Activated CD8-positive, alpha-beta T cell treated with anti-CD3 and anti-CD28 coated beads for 36 hours (primary cell): ENCODE measurements at places on chromosomes 5 and 9. TPM values are rescaled to one million over a fixed set of nuclear protein-coding genes. Genes with fewer than 3 reads are reported as not detected.
A peak's percentile ranks its signal among the peaks of the same experiment; 100 is the strongest.

The LPAR1 gene
- not detected for total RNA-seq

GRCh38 chr9:14303521-14303920 lies 10.4 kb downstream of the NFIB start:
- no peak for DNase-seq
- H3K27me3 ChIP-seq: peaks cover 33% of the 10 kb centered on the region
- no peaks in the 10 kb centered on the region for H3K36me3 ChIP-seq
- H3K27ac ChIP-seq: no peak overlapping the region
- H3K4me3 ChIP-seq: no peak overlapping the region
- no peaks in the 10 kb centered on the region for H3K4me1 ChIP-seq

DNA sequence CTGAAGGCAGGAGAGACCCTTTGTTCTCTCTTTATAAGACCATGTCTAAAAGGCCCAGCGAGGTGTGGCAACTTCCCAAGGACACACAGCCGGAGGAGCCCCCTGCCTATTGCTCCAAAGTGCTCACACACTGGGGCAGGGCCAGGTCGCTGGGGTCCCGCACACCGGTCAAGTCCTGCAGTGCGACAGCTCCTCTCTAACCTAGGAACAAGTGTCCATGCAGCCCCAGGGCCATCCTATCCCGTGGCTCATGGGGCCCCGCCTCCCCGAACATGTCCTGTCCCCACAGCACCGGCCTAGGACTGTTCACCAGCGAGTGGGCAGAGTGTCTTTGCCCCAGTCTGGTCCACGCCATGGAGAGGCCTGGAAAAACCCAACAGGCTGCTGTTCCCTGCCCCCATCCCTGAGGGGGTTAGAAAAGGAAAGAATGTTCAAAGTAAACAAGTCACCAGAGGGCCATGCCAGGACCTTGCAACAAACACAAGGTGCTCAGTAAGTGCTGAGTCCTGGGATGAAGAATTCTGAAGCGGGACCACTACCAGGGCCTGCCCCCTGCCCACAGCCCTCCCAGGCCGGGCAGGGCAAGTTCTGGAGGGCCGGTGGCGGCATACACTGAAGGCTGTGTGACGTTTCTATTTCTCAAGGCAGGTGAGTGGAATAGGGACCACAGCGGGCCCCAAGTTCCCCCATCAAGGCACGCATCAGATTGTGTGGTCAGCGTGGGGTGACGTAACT lies 938 bp downstream of the NINJ1 start:
- H3K4me3 ChIP-seq: peak overlapping the region; percentile 91
- H3K27me3 ChIP-seq: no peaks in the 10 kb centered on the region
- peaks cover 62% of the 10 kb centered on the region for H3K4me1 ChIP-seq
- peaks cover 27% of the 10 kb centered on the region for H3K36me3 ChIP-seq
- H3K27ac ChIP-seq: peak overlapping the region; percentile 91
- DNase-seq: peak; percentile 86

- no peaks in the 10 kb centered on the region for H3K36me3 ChIP-seq
- H3K4me1 ChIP-seq: no peaks in the 10 kb centered on the region
- no peak overlapping the region for H3K27ac ChIP-seq
- peaks cover 29% of the 10 kb centered on the region for H3K27me3 ChIP-seq
- DNase-seq: peak; percentile 62
Measured at GRCh38 chr5:112492291-112492690, 73.2 kb upstream of the EPB41L4A start.

The LECT2 gene
- total RNA-seq: not detected

GRCh38 chr9:132864691-132865090 lies 13.4 kb downstream of the AK8 start:
- no peak overlapping the region for H3K27ac ChIP-seq
- H3K4me1 ChIP-seq: peaks cover 16% of the 10 kb centered on the region
- no peaks in the 10 kb centered on the region for H3K27me3 ChIP-seq
- no peaks in the 10 kb centered on the region for H3K36me3 ChIP-seq
- DNase-seq: no peak
- H3K4me3 ChIP-seq: no peak overlapping the region

DNA sequence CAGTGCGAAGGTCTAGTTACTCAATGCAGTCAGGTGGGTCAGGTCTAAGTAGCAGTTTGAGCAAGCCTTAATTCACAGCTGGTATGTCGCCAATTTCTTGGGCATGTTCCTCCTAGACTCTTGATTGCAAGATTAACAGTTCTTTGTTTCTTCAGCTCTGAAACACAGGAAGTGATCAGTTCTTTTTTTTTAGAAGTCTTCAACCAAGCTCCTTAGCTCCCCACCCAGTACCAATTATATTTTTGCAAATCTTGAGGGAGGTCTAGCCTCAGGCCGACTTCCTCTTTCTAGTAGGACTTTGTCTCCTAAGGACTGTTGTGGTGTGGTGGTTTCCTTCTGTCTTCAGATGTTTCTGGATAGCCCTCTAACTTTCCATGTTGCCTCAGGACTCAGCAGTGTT lies 2054.2 kb downstream of the MAT2B start:
- H3K4me3 ChIP-seq: no peak overlapping the region
- no peaks in the 10 kb centered on the region for H3K36me3 ChIP-seq
- no peak overlapping the region for H3K27ac ChIP-seq
- no peak for DNase-seq

DNA sequence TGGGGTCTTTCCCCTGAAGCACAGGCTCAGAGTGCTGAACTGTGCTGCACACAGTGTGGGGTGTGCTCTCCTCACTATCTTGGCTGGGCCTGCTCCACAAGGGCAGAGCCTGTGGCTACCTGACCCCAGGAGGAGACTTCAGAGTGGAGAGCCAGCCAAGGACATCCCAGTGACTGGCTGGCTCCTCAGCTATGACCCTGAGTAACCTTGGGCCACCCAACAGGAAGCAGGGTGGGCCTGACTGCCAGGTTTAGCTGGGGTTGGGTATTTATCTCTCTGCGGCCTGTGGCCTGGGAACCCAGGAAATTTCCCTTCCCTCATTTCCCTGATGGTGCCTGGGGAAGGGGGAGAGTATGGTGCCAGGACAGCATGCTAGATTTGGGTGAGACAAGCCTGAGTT lies 2.1 kb upstream of the EEIG1 start:
- peaks cover 32% of the 10 kb centered on the region for H3K4me1 ChIP-seq
- no peaks in the 10 kb centered on the region for H3K27me3 ChIP-seq
- peaks cover 18% of the 10 kb centered on the region for H3K36me3 ChIP-seq
- peak overlapping the region; percentile 82 for H3K27ac ChIP-seq
- DNase-seq: no peak

DNA sequence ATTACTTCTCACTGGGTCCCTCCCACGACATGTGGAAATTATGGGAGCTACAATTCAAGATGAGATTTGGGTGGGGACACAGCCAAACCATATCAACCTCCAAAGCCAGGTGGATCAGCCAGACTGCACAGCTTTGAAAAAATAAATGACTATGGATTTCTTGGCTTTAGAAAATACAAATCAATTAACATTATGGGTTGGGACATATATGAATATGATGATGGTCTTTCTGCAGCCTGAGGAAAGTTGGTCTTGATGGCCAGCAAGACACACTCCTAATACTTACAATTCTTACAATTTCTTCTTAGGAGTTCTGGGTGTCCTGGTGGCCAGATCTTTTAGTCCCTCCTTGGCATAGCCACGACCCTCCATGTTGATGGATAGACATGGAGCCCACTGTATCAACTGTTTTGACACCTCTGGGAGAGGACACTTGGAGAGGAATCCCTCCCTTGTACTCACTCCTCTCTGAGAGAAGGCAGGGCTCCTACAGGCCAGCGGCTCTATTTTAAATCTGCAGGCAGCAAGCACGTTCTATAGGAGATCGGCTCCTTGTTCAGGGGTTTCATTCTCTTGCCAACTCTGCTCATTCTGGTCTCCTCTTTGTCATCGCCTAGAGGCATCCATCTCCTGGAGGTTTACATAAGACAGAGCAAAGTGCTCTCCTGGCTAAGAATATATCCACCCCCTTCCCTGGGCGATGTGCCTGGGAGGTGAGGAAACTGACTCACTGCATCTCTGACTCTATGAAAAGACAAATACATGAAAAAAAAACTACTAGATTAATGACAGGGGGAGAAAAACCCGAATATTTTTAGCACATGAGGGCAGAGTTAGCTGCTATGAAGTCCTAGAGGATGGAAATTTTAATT lies 145.9 kb downstream of the CARTPT start:
- peaks cover 11% of the 10 kb centered on the region for H3K27me3 ChIP-seq
- H3K27ac ChIP-seq: no peak overlapping the region
- H3K4me3 ChIP-seq: no peak overlapping the region
- H3K36me3 ChIP-seq: no peaks in the 10 kb centered on the region
- no peaks in the 10 kb centered on the region for H3K4me1 ChIP-seq

GRCh38 chr9:93447655-93448054 lies 3.8 kb upstream of the FAM120A start:
- no peak overlapping the region for H3K4me3 ChIP-seq
- no peak for DNase-seq
- no peaks in the 10 kb centered on the region for H3K27me3 ChIP-seq
- peak overlapping the region; percentile 7 for H3K27ac ChIP-seq
- peaks cover 18% of the 10 kb centered on the region for H3K4me1 ChIP-seq
- H3K36me3 ChIP-seq: peaks cover 52% of the 10 kb centered on the region

The TNC gene
- total RNA-seq: 0.22 TPM

DNA sequence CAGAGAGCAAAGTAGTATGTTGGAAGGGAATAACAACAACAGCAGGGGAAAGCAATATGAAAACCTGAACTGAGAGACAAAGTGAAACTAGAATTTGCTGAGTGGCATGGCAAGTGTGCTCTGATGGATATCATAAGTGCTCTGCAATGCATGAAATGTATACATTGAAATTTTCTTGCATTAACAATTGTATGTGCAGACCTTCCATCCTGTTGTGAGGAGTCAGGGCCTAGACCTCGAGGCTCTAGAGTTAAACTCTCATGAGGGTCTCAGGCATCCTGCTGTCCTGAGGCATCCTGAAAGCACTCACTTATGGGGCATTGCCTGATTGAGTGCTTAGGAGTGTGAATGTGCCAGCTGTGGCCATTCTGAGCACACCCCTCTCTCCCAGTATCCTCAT lies 1.1 kb downstream of the ECM2 start:
- peaks cover 1% of the 10 kb centered on the region for H3K36me3 ChIP-seq
- no peaks in the 10 kb centered on the region for H3K4me1 ChIP-seq
- no peaks in the 10 kb centered on the region for H3K27me3 ChIP-seq
- DNase-seq: no peak
- H3K4me3 ChIP-seq: no peak overlapping the region

GRCh38 chr5:170960567-170960966 lies 98.7 kb downstream of the RANBP17 start:
- DNase-seq: no peak
- no peak overlapping the region for H3K4me3 ChIP-seq
- no peaks in the 10 kb centered on the region for H3K36me3 ChIP-seq
- no peaks in the 10 kb centered on the region for H3K27me3 ChIP-seq

The PDZD2 gene
- not detected for total RNA-seq

The TIMD4 gene
- 1.2 TPM for total RNA-seq

The GOLPH3 gene
- 53.2 TPM for total RNA-seq

The KYAT1 gene
- total RNA-seq: 17.0 TPM

- H3K4me1 ChIP-seq: no peaks in the 10 kb centered on the region
- peaks cover 2% of the 10 kb centered on the region for H3K27me3 ChIP-seq
- H3K27ac ChIP-seq: no peak overlapping the region
- DNase-seq: no peak
- H3K36me3 ChIP-seq: no peaks in the 10 kb centered on the region
- H3K4me3 ChIP-seq: no peak overlapping the region
Measured at GRCh38 chr5:36815871-36816270, 60.7 kb upstream of the NIPBL start.

GRCh38 chr5:149584121-149584520 lies 2.8 kb downstream of the ARHGEF37 start:
- no peaks in the 10 kb centered on the region for H3K36me3 ChIP-seq
- H3K27me3 ChIP-seq: peaks cover 17% of the 10 kb centered on the region
- peaks cover 17% of the 10 kb centered on the region for H3K4me1 ChIP-seq
- DNase-seq: no peak
- H3K4me3 ChIP-seq: no peak overlapping the region

DNA sequence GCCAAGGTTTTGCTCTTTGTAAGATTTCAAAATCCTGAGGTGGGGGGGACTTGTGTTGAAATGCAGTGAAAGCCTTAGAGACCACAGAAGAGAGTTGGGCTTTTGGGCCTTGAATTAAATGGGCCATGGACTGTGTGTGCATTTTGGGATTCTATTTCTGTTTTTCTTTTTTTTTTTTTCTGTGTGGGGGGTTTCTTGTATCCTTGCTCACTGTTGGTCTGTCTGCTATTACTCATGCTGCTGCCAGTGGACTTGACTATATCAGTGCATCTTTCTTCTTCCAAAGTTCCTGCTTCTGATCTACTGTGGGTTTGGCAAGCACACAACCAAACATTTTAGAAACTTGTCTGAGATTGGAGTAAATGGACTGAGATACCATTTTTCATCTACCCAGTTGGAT lies 344.9 kb downstream of the ARL15 start:
- no peak overlapping the region for H3K4me3 ChIP-seq
- DNase-seq: no peak
- no peaks in the 10 kb centered on the region for H3K4me1 ChIP-seq
- H3K36me3 ChIP-seq: peaks cover 6% of the 10 kb centered on the region
- H3K27ac ChIP-seq: no peak overlapping the region

The PCDHGC5 gene
- total RNA-seq: not detected
